ENCODE measurements at places on chromosomes 16 and 17. TPM values are rescaled to one million over a fixed set of nuclear protein-coding genes. Genes with fewer than 3 reads are reported as not detected.

KRTAP2-1 gene
- not detected for total RNA-seq

CCT6B gene
- 0.38 TPM for total RNA-seq

PRR11 gene
- 2.3 TPM for total RNA-seq

ARHGDIG gene
- total RNA-seq, result not detected

MEOX1 gene
- total RNA-seq, result not detected

CYBC1 gene
- 44.5 TPM for total RNA-seq

SLC16A6 gene
- total RNA-seq, result 3.1 TPM

CAPNS2 gene
- 0.28 TPM for total RNA-seq

CFAP97D1 gene
- under 0.01 TPM for total RNA-seq

KRTAP2-4 gene
- not detected for total RNA-seq

GAST gene
- not detected for total RNA-seq

CACNG4 gene
- total RNA-seq, result not detected

KRTAP1-5 gene
- total RNA-seq, result 1.9 TPM

CHST4 gene
- not detected for total RNA-seq

ACOX1 gene
- 52.4 TPM for total RNA-seq

HS3ST3B1 gene
- total RNA-seq, result 12.1 TPM

RTN4RL1 gene
- total RNA-seq, result under 0.01 TPM

MMP15 gene
- 3.1 TPM for total RNA-seq

PRSS36 gene
- 0.85 TPM for total RNA-seq

KLHL10 gene
- under 0.01 TPM for total RNA-seq

PABPN1L gene
- not detected for total RNA-seq
